Myocyte (in vitro differentiated cells): ENCODE measurements at places on chromosomes 2 and 18. TPM values are rescaled to one million over a fixed set of nuclear protein-coding genes. Genes with fewer than 3 reads are reported as not detected.

STEAP3 gene
- total RNA-seq = 60.7 and 75.7 TPM in 2 replicates

PHOSPHO2 gene
- 4.5 and 4.8 TPM in 2 replicates for total RNA-seq

DDX18 gene
- 49.2 and 57.7 TPM in 2 replicates for total RNA-seq

C2orf66 gene
- not detected in 2 replicates for total RNA-seq

IRS1 gene
- total RNA-seq = 32.3 and 38.1 TPM in 2 replicates

TTLL4 gene
- 11.9 and 13.0 TPM in 2 replicates for total RNA-seq

LYPD1 gene
- 0.64 TPM in 1 of 2 replicates, not detected in the other for total RNA-seq

CFC1 gene
- total RNA-seq = not detected in 2 replicates

ACAA2 gene
- 121 and 137 TPM in 2 replicates for total RNA-seq

RAB6C gene
- total RNA-seq = not detected in 2 replicates

MRO gene
- not detected in 2 replicates for total RNA-seq

IL36G gene
- not detected in 2 replicates for total RNA-seq

UGT1A5 gene
- total RNA-seq = not detected in 2 replicates

TNFAIP6 gene
- total RNA-seq = 8.8 and 10.6 TPM in 2 replicates

CBLN2 gene
- total RNA-seq = 0.10 and 0.11 TPM in 2 replicates

TMEM200C gene
- total RNA-seq = not detected in 2 replicates

SLC5A7 gene
- total RNA-seq = not detected in 2 replicates

USP37 gene
- 9.8 and 16.8 TPM in 2 replicates for total RNA-seq

POTEJ gene
- not detected in 2 replicates for total RNA-seq

SFT2D3 gene
- total RNA-seq = 8.3 and 10.5 TPM in 2 replicates

PAX8 gene
- total RNA-seq = 19.6 and 27.8 TPM in 2 replicates

RESP18 gene
- total RNA-seq = not detected in 2 replicates

RAX gene
- total RNA-seq = not detected in 2 replicates

ANKRD62 gene
- total RNA-seq = not detected in 2 replicates

MEP1B gene
- 0.08 TPM in 1 of 2 replicates, not detected in the other for total RNA-seq
